Stimulated activated CD4-positive, alpha-beta T cell treated with anti-CD3 and anti-CD28 coated beads, Interleukin-1b, Interleukin-23, amount 100 ng/mL, for 4 hours (primary cell): ENCODE measurements at places on chromosomes 4 and X.

DNA sequence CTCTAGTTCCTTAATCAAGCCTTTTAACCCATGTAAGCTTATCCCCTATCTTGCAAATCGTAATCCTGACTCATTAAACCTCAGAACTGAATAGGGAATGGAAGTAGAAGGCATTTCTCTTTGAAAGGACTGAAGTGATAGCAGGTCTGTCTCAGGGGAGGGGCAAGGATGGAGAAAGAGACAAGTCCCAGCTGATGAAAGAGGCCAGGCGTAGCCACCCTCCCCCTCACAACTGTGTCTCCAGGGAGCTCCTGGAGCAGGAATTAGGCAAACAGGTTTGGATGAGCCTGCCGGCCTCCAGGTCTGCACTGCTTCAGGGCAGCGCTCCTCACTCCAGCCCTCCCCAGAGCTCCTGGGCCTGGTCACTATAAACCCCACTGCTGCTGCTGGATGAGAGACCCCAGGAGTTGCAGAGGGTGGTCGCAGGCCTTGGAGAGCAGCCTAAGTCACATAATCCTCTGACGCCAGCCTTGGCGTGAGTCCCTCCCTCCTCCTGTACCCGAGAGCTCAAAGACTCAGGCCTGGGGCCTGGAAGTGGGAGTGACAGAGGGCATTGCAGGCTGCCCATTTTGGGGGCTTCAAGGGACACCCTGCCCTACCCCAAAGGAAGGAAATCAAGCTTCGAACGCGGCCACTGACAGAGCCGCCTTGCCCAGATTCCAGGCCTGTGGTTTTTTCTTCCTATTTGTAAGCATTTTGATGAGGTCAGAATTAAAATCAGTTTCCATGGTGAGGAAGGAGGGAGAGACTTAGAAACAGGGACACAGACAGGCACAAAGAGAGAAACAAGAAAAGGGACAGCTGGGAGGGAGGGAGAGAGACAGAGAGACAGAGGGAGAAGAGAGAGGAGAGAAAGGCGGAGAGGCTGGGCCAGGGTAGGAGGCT lies 21.2 kb upstream of the MSX1 start:
- DNase-seq: no peak

DNA sequence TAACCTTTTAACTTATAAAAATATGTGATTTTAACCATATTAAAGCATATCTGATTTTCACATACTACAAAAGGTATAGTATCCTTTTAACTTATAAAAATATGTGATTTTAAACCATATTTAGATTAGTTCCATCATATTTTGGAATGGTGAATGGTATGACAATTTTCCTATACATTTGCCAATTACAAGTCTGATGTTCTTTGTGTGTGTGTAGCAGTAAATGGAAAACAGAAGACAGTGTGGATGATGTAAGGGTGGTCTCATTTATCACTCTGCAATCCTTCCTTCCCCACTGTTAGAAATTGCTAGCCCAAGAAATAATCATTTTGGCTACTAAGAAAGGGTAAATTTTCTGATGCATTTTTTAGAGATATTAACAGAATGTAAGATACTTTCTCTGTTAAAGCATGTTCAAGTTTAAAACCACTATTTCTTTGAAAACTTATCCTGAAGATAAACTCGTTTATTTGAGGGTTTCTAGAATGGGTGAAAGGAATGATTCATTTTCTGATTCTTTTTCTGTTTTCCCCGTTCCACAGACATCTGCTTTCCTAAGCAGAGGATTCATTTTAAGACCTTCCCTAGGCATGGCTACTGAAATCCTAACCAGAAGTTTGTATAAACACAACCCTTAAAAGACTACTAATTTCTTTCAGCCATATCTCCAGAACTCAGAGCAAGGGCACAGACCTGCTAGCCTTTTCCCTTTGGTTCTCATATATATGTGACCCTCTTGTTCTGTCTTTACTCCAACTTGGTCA lies 21.0 kb downstream of the NUDT6 start:
- no peak for DNase-seq

- no peak for DNase-seq
These were observed 210.7 kb upstream of the EOLA2 start for GRCh38 chrX:150148749-150149672.

- DNase-seq: no peak
These were observed 103.5 kb upstream of the KCNIP4 start for GRCh38 chr4:22052076-22052475.

GRCh38 chr4:147192679-147193078 lies 247.0 kb upstream of the TTC29 start:
- no peak for DNase-seq

DNA sequence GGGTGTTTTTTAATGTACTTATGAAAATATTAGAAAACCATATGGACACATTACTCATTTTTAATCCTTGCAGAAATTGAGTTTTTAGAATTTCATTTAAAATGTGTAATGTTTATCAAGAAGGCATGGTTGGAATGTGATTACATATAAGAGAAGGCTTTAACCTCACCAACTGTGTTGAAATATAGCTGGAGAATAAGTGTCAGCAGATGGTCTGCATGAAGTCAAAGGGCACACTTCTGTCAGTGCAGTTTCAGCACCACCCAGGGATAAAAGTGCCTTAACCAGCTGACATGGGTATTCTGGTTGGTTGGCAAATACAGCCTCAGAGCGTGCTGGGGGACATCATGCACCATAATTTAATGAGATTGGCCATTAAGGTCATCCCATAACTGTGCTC lies 21.2 kb upstream of the ANTXR2 start:
- DNase-seq: no peak

DNA sequence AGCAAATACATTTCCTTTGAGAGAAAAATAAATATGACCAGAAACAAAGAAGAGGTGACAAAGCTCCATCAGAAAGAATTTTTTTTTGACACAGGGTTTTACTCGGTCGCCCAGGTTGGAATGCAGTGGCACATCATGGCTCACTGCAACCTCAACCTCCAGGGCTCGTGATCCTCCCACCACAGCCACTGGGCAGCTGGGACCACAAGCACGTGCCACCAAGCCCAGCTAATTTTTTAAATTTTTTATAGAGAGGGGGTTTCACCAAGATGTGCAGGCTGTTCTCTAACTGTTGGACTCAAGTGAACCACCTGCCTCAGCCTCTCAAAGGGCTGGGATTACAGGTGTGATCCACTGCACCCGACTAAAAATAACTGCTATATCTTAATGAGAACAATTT lies 10.3 kb downstream of the ADH5 start:
- DNase-seq: no peak

GRCh38 chrX:17932781-17933180 lies 71.7 kb upstream of the RAI2 start:
- DNase-seq: no peak

- no peak for DNase-seq
These were observed 85.4 kb upstream of the GBA3 start for GRCh38 chr4:22607382-22607781.

GRCh38 chr4:137677863-137678262 lies 145.6 kb upstream of the PCDH18 start:
- no peak for DNase-seq

GRCh38 chr4:16140879-16141249 lies 57.0 kb upstream of the PROM1 start:
- no peak for DNase-seq

DNA sequence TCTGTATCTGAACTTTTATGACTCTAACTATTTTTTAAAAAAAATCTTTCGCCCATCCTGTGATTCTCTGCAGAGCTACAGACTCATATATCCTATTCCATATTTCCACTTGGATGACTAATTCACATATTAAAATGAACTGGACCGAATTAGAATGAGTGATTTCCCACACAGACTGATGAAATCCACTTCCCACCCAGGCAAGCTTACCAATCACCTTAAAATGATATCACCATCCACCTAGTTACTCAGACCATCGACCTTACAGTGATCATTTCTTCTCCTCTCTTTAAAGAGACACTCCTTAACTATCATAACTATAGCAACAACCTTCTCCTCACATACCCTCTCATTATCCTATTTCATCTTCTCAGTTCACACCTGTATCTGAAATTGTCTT lies 34.1 kb upstream of the GUCY1B1 start:
- no peak for DNase-seq

GRCh38 chrX:125101971-125102755 lies 217.5 kb upstream of the TEX13C start:
- no peak for DNase-seq

- DNase-seq: no peak
These were observed 3.0 kb upstream of the KIT start for GRCh38 chr4:54654753-54655152.

- no peak for DNase-seq
These were observed 97.9 kb upstream of the GUCY1A1 start for GRCh38 chr4:155568641-155569220.

DNA sequence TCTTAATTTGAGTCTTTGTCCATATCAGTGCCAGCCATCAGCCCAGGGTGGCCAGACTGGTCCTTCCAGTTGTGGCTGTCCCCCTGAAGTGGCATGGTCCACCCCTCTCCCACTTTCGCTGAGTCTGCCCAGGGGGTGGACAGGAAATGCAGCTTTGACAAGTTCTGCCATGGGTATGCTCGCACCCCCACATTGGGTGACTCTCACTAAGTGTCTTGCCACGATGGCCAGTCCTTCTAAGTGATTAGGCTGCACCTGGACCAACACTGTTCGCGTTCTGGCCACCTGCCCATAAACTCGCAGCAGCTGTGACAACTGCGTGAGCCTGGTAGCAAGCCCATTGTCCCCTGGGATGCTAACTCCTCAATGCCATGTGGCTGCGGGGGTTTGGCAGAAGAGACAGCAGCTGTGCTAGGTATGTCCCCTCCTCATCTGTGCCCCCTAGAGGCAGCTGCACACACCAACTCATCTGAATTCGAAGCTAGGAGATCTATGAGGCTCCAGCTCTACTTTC lies 10.0 kb upstream of the LNX1 start:
- DNase-seq: no peak

DNA sequence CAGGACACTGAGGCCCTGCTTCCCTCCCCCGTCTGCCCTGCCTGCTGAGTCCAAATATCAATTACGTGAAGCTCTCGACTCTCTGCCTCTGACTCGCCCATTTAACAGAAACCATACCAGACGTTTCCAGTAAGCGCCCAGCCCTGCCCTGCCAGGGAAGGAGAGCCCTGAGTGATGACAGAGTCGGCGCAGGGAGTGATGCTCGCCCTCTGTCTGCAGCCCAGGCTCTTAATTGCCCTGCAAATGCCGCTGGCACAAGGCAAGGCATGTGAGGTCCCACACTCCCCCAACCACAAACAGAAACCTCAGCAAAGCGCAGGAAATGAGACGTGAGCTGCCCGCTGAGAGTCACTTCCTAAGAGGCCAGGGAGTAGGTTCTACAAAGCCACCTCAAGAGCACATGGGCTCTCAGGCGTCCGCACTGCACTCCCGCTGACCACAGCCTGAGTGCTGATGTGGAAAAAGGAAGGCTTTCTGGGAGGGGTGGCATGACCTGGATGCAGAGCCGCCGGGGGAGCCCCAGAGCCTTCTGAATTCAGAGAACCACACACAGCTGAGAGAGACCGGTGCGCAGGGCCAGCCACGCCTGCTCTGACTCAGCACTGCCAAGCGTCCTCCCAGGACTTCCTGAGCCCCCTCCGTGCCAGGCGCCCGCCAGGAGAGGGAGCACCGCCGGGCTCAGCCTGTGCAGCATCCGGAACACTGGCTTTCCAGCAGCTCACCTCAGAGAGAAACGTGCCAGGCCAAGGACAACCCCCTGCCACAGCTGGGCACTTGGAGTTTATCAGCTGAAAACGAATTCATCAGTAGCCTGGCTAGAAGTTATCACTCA lies 5.3 kb downstream of the ZFYVE28 start:
- DNase-seq: peak; percentile 59

DNA sequence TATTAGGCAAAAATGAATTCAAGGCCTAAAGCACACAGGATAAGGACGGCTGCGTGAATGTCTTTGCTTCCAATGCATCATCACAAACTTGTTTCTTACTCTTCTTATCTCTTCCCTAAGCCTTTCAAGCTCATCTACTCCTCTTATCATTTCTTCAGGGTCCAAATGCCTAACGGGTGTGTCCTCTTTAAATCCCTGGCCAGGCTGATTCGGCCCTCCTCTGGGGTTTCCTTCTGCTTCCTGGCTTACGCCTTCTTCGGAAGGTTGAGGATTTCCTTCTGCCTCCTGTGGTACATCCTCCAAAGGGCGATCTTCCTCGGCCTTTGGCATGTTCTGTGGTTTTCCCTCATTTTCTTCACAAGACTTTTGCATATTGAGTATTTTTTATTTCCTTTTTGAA lies 1.3 kb downstream of the TCEAL8 start:
- DNase-seq: no peak

DNA sequence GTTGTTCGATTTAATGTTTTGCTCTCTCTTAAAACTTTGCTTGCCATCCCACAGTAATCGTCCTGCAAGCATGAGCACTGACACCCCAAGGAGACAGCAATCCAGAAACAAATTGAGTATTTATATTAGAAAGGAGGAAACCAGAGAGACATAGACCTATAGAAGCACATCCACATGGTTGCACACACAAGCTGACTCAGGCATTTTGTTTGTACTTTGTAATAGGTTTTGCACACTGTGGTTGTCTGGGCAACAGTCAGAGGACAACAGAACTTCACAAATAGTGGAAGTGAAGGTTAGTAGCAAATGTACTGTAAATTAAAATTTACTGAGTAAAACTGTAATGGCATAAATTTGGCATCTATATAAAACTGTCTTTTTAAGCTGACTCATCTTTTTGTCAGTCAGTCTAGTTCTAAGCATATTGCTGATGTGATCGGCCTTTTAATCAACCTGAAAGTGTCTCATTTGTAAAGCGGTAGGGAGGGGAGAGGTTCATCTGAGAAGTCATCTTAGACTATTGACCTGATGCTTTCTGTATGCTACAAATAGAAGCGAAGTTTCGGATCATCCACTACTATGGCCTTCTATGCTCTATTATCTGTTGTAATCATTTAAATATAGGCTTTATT lies 1624.7 kb downstream of the ARAP2 start:
- no peak for DNase-seq

GRCh38 chrX:134990475-134990800 lies 353 bp upstream of the SMIM10 start:
- no peak for DNase-seq

DNA sequence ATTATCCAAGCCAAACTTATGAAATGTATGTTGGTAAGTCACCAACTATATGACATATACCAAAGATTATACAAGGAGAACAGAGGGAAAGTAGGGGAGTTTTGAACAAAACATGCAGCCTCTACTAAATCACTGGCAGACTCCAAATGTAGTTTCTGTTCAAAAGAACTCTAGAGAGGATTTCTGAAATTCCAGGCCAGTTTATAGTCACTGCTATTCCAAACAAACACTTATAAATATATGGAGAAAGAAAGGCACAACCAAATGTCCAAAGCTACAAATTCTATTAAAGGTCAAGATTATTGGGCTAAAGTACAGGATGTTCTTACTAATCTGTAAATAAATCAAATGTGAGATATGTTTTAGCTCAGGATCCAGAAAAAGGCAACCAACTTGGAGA lies 2.7 kb upstream of the LRCH2 start:
- no peak for DNase-seq

DNA sequence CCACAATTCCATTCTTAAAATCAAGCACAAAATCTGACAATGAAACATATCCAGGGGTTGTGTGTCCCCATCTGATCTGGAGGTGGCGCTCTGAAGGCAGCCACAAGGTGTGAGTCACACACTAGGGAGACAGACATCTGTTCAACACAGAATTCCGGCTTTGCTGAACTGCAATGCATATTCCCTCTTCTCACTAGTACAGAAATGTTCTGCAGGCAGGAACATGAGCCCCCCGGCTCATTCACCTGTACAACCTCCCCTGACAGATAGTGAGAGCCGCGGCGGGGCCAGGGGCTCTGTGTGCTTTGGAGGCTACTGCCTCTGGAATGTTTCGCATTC lies 41.9 kb downstream of the WDR1 start:
- DNase-seq: no peak

GRCh38 chrX:45323387-45323786 lies 122.7 kb upstream of the DIPK2B start:
- DNase-seq: no peak
